ENCODE measurements at places on chromosomes 16 and 17.

- DNase-seq: no peak
These were observed 119.6 kb upstream of the ZNF750 start for GRCh38 chr17:82959242-82959930.

DNA sequence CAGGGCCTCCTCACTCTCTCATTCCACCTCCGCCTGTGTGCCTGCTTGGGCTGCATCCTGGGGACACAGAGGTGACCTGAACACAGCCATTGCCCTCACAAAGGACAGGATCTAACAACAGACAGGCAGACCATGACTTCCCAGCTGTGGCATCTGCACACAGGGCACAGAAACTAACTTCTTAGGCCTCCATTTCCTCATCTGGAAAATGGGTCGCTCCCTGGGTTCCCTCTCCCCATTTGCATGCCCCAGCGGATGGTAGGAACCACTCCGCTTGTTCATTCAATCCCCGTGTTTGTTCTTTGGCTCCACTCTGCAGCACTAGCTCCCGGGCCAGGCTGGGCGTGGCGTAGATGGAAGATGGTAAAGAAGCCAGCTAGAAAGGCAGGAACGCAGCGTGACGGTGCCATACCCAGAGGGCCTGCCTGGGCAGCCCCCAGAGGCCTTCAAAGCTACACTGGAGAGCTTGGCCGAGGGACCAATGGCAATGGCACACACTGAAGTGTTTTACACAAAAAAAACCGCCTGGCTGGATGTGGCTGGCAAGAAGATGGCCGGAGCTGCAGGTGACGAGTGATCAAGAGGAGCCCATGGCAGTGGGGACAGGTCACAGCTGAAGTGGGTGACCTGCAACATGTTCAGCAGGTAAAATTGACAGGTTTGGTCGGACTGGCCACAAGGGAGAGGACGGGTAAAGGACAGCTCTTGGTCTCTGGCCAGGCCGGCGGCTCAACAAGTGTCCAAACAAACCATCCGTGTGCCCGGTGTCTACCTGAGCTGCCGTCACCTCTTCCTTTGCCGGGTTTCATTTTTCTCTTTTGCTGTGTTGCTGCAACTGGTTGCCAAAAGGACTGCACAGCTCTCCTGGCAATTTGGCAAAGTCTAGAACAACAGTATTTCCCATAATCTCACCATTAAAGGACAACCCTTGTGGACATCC lies 66.9 kb downstream of the SOCS1 start:
- DNase-seq: no peak

DNA sequence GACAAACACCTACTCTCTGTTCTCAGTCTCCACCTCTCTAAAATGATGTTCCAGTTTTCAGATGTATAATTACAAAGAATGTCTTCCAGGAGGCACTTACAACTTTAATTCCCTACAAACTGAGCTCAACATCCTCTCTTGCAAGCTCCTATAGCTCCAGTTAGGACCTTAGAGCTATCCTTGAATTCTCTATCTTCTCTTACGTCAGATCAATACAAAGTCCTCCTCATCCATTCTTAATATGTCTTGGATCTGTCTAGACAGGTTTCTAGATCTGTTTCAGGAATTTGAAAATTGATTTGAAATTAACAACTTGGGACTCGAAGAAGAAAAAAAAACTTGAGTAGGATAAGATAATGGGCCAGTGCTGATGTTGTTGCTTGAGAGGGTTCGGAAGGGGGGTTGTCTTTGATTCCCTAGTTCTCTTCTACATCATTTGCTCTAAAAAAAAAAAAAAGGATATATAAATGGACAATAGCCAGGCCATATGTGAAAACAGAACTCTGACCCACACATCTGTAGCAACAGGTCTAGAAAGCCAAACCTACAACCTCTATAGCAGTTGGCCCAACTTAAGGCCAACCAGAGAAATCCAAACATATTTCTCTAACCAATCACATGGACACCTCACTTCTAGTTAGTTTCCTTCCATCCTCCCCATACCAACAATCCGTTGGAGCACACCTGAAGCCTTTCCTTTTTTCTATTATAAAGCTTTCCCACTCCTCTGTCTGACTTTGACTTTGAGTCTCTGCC lies 746 bp upstream of the APOH start:
- DNase-seq: no peak

GRCh38 chr16:59527206-59527997 lies 793.3 kb upstream of the GOT2 start:
- no peak for DNase-seq

GRCh38 chr16:2229632-2230250 lies 6.3 kb downstream of the E4F1 start:
- no peak for DNase-seq

All from hematopoietic multipotent progenitor cell treated with erythropoietin and hydrocortisone succinate and interleukin-3 and kit ligand, for 8 days (in vitro differentiated cells).